ENCODE measurements at places on chromosomes 5 and 9.

GRCh38 chr5:142955628-142956027 lies 185.5 kb downstream of the ARHGAP26 start:
- no peak for DNase-seq

GRCh38 chr5:17991775-17992174 lies 357.5 kb downstream of the TAF11L14 start:
- peak; percentile 100 for DNase-seq

- DNase-seq: no peak
Measured at GRCh38 chr5:95557841-95558240, 2.9 kb downstream of the ARSK start.

- DNase-seq: no peak
Measured at GRCh38 chr9:77922591-77922990, 109.0 kb downstream of the GNAQ start.

DNA sequence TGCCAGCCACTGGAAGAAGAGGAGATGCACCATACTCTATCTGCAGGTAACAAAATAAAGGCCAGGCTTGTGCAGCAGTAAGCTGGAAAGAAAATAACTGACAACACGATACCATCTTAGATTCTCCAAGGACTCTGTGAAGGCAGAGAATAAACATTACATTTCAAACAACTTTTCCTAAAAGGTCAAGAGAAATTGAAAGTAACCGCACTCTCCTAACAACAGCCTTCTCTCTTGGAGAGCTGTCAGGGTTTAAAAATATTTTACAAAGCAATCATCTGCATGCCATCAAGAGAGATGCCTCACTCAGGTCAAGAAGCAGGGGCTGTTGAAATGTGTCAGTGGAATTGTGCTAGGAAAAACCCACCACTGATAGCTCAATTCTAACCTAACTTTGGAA lies 13.5 kb upstream of the TTLL11 start:
- DNase-seq: no peak

- DNase-seq: no peak
Measured at GRCh38 chr5:68534956-68535520, 319.5 kb downstream of the PIK3R1 start.

- DNase-seq: no peak
Measured at GRCh38 chr5:109354761-109355160, 55.0 kb downstream of the PJA2 start.

DNA sequence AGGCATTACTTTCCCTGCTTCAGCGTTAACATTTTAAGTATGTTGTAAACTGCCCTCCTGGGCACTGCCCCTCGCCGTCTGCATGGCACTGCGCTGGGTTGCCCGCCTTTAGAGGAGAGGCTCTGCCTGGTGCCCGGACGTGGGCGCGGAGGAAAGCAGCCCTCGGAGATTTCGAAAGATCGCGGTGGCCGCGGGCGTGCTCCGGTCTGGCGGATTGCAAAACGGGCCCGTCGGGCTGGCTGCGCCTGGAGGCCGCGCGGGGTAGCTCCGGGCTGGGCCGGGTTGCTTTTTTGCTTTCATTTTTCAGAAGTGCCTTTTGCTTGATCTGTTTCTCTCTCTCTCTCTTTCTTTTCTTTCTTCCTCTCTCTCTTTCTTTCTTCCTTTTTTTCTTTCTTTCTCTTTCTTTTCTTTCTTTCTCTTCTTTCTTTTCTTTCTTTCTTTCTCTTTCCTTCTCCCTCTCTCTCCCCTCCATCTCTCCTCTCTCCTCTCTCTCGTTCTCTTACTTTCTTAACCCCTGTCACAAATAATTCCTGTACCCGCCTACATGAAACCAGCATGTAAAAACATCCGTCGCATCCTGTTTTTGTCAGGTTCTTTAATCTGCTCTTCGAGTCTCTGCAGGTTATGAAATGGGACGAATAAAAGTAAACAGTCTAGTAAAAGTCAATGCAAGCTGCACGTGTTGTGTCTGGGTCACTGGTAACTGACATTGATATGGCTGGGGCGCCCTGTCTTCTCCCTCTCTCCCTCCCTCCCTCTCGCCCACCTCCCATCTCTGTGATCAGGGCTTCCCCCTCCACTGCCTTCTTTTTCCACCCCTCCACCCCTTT lies 1.7 kb downstream of the FST start:
- no peak for DNase-seq

GRCh38 chr9:94018628-94019027 lies 63.5 kb upstream of the BARX1 start:
- DNase-seq: no peak

DNA sequence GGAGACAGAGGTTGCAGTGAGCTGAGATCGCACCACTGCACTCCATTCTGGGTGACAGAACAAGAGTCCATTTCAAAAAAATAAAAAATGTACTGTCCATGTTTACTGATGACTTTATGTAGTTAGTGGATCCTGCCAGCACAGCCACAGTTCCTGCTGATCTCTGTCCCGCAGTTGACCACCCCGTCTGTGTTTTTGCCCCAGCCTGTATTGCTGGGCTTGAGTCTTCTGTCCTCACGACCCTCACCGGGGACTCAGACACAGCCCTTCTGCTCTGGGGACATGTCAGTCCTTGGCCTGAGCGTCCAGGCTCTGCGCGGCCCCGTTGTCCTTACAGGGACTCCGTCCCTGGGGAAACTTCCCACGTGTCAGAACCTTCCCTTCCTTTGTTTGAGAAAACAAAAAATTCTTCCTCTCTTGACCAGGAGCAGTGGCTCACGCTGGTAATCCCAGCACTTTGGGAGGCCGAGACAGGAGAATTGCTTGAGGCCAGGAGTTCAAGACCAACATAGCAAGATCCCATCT lies 14.5 kb downstream of the SURF6 start:
- DNase-seq: no peak

DNA sequence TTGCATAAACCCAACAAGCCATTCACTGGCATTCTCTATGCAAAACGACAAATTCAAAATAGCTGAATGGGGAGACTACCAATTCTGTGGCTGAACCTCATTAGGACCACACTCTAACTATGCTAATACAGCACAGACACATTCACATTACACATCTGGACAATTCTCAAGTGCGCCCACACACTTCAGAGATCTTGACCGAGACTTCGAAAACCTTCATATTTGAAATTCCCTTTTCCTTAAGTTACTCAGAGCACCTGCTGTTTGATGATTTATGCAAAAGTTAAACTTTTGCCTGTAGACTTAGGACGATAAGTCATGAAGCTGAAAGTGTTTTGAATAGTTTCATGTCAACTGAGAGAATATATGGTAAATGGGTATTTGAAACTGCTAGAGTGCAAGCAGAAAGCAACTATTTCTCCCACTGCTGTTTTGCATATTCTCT lies 111.9 kb downstream of the FBN2 start:
- DNase-seq: no peak

DNA sequence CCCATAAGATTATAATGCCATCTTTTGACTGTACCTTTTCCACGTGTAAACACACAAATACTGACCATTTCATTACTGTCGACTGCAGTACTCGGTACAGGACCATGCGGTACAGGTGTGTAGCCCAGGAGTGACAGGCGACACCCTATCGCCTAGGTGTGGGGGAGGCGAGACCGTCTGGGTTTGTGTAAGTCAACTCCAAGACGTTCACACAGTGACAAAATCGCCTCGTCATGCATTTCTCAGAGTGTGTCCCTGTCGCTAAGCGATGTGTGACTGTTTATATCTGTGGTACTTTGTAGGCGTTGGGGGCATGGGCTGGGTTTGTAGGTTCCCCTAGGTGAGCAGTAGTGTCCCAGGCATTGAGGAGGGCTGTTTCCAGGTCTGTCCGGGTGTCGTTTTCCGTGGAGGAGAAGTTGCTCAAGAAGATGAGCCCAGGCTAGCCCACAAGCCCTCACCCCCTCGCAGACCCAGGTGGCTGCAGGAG lies 20.3 kb downstream of the NEK6 start:
- DNase-seq: no peak

DNA sequence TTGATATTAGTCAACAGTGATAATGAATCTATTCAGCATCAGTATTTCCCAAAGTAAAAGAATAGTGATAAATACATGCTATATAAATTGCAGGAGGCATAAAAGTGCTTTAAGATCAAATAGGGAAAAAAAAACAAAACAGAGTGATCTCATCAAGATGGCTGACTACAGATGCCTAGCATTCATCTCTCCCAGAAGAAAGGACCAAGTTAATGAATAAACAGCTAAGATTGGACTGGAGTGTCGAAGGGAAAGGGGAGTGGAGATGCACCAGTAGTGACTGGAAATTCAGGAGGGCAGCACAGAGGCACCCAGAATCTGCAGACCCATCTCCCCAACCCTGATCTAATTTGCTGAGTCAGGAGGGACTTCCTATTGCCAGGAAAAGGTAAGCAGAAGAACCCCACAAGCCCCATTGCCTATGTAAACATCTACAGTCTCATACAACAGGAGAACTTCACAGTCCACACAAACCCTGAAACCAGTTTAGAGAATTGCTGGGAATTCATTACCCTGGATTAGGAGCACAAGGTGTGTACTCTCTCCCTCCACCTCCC lies 699.4 kb downstream of the PTPRD start:
- DNase-seq: no peak

GRCh38 chr9:129619787-129620668 lies 873 bp downstream of the C9orf50 start:
- no peak for DNase-seq

DNA sequence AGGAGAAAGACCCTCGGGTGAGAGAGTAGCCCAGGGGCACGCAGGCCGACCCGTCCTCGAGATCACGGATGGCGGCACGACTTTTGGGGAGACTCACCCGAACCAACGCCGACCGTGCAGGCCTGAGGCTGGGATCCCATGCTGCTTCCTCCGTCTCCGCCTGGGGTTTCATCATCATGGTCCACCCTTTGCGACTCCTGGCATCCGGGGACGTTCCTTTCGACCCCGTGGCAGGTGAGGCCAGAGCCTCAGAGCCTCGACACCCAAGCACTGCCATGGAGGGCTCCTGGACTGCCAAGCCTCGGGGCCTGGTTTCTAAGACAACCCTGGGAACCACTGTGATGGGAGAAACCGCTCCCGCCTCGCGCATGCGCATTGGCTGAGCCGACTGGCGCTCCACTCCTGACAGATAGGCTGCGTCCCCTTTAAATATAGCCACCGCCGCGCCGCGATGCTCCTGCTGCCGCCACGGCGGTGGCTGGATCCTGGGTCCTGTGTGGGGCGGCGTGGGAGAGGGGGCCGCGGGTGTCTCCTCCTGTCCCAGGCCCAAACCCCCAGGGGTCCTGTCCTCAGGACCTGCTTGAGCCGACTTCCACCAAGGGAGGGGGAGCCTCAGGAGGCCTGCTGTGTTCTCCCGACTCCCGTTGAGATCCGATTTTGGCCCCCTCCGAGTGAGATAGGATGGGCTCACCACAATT lies 481.6 kb downstream of the SPATA31A7 start:
- no peak for DNase-seq

GRCh38 chr5:154603953-154604679 lies 126.1 kb upstream of the HAND1 start:
- DNase-seq: no peak

- no peak for DNase-seq
Measured at GRCh38 chr5:147454996-147455677, 54.7 kb downstream of the DPYSL3 start.

- peak; percentile 46 for DNase-seq
Measured at GRCh38 chr9:100601216-100601615, 23.3 kb downstream of the CAVIN4 start.

DNA sequence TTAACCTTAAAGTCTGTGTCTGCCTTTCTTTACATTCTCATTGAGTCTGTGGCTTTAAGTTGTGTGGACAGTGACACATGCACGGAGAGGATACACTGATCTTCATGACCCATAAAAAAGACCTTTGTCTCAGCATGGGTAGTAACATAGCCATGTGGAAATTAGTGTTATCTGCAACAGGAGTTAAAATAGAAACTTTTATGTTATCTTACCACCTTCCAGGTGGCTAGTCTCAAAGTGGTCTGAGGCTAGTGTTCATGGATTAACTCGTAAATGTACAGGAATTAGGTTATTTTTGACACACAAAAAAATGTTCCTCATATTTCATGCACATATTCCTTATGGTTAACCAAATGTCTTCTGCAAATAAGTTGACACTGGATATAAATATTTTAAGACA lies 607.0 kb downstream of the ISL1 start:
- DNase-seq: no peak

GRCh38 chr5:39691993-39692392 lies 267.2 kb upstream of the DAB2 start:
- DNase-seq: no peak

DNA sequence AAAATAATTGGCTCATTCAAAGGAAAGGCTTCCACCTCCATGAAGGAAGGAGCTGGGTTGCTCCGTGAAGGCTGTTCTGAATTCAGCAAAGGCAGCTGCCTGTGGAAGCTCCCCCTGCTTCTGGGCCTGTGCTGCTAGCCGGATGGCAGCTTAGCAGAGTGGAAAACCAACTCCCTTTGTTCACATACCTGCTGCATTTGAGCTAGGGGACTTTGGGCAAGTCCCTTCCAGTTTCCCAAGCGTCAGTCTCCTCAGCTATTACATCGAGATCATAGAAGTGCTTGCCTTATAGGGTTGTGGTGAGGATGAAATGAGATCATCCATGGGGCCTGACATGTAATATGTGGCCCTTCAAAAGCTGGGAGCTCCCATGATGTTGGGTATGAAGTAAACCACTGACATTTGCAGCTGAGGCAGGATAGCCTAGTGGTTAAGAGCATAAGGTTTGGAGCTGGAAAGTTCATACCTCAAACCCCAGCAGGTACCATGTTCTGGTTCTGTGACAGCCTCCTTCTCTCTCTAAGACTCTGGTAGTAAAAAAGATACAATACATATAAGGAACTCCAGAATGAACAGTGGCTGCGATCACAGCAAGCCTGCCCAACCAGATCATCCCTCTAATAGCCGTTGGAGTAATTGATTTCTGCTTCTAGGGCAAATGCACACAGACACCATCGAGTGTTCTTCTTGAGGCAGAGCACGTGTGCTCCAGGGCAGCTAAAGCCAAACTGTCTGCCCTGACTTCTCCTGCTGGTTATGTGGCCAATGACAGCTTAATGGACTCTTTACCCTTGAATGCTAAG lies 11.0 kb upstream of the DENND1A start:
- no peak for DNase-seq

- no peak for DNase-seq
Measured at GRCh38 chr9:10015755-10016154, 597.0 kb downstream of the PTPRD start.

DNA sequence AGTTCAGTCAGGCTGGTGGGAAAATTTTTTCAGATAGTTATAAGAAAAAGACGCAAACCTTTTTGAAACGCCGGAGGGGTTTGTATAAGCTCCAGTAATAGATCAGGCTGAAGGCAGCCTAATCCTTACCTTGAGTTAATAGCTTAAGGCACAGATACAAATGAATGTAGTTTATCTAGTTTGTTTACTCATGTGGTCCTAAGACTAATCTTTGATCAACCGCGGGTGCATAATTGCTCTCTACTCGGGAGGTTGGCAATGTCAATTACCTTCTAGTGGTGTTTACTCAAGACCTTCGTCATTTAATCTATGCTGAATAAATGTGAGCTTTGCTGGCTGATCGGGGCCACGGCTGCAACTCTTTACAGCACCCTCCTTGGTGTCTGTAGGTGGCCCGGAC lies 665 bp upstream of the INSL4 start:
- DNase-seq: no peak

GRCh38 chr9:113898596-113898995 lies 22.5 kb downstream of the ZNF618 start:
- no peak for DNase-seq

- no peak for DNase-seq
Measured at GRCh38 chr5:145887976-145888574, 15.3 kb upstream of the GRXCR2 start.

All from NCI-H2081 treated with DMSO at 0.1 percent for 48 hours (cell line).